ENCODE measurements at places on chromosomes 11 and 22.

DNA sequence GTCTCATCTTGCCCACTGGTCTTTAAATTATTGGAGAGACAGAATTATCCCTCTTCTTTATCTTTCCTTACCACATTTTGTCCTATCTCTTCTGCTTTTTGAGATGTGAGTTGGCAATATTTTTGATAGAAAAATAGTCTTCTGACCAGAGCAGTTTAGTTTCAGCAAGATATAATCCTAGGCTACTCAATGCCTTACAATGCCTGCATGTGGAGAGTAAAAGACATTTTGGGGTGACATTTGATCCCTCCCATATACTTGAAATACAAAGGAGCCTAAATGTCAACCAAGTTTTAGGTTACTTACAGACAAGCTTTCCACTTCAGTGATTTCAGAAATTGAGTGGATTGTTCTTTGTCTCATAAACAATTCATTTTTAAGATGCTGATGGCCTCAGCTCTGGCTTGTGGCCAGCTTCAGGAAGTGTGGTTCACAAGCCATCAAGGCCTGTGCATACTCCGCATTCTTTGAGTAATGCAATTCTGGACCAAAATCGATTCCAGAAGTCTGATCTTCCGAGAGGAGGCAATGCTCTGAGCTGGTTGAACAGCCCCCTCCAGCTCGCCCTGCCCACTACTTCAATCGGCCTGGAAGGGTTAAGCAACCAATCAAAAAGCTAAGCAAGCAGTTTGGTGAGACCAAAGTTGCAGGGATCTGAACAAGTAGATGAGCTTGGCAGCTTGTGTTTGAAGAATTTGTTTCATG lies 274.4 kb downstream of the BLID start:
- no peak for DNase-seq

DNA sequence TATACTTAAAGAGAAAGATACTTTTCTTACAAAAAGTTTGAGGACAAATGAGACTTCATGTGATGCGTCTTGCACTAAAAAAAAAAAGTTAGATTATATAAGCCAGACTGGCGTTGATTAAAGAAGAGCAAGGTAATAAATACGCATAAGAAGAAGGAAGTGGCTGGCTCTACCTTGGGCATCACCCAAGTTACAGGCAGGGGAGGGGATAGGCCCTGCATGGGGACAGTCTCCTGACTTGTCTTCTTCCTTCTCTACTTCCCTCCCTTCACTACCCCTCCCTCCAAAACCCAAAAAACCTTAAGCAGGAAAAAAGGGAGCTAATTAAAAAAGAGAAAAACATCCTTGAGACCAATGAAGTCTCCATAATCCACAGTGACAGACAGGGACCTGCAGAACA lies 22.3 kb upstream of the TMA7B start:
- DNase-seq, result no peak

GRCh38 chr22:36123673-36124630 lies 36.6 kb downstream of the APOL3 start:
- peak; percentile 84 for DNase-seq

DNA sequence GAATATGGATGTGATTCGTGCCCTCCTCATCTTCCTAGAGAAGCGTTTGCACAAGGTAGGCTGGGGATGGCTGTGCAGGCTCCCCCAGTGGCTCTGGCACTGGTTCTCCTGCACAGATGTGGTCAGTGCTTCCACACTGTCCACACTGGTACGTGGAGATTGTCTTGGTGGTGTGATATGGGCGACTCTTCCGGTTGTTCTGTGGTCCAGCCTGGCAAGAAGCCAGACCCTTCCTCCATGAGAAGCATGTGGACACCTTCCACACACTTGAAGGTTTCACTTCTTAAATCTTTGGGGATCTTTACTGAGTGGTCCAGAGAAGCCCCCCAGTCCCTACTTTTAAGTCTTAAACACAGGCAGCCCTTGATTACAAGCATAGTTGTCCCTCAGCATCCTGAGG lies 3.8 kb downstream of the RIC8A start:
- DNase-seq, result no peak

GRCh38 chr22:49369726-49370626 lies 457.7 kb downstream of the BRD1 start:
- no peak for DNase-seq

- DNase-seq, result no peak
Measured at GRCh38 chr11:1503708-1504104, 17.1 kb upstream of the MOB2 start.

GRCh38 chr11:105130189-105130813 lies 9.3 kb downstream of the CARD18 start:
- no peak for DNase-seq

- peak; percentile 85 for DNase-seq
Measured at GRCh38 chr11:126352934-126353801, 2.3 kb upstream of the ST3GAL4 start.

DNA sequence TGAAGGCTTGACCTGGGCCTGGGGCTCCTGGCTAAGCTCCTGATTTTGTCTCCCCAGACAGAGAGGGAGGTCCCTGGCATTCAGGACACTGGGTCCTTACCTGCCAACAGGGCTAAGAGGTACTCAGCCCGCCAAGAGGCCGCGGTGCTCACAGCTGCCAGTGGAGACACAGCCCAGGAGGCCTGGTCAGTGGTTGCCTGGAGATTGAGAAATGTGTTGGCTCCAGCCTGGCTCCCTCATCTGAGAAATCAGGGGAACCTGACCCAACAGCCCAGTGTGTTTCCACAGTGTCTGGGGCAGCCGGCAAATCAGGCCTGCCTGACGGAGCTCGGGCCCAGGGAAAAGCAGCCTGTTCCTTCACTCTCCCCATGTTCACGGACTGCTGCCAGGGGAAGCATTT lies 79.4 kb upstream of the NAV2 start:
- no peak for DNase-seq

- no peak for DNase-seq
Measured at GRCh38 chr11:112533682-112534081, 273.0 kb upstream of the PLET1 start.

DNA sequence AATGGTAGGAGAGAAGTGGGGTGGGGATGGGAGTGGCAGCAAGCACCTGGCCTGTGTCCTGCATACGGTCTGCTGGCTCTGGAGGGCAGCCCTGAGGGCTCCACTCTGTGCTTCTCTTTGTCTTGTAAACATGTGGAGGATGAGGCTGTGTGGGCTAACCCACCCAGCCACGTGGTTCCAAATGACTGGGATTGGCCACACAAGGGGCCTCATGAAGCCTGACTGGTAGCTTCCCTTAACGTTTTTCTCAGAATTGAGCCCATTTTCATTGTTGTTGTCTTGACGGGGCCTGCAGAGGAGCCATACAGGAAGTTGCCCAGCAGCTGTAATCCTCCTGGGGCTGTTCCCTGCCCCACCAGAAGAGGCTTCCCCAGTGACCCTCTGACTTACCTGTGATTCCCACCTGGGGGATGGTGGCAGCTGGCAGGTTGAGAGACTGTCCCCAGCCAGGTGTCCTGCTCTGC lies 18.0 kb downstream of the DERL3 start:
- no peak for DNase-seq

DNA sequence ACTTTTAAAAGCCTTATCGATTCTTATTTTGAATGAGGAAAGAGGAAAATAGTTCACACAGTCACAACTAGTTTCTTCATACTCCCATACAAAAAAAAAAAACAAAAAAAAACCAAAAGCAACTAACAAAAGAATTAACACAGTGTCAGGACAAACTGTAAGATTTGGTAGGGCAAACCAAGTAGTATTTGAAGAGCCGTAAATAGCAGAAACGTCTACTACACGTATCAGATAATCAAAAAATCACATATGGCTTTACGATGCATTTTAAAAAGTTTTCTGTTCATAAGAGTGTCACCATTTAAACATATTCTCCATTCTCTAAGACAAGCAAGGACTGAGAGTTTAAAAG lies 2.3 kb downstream of the PICALM start:
- DNase-seq, result no peak

DNA sequence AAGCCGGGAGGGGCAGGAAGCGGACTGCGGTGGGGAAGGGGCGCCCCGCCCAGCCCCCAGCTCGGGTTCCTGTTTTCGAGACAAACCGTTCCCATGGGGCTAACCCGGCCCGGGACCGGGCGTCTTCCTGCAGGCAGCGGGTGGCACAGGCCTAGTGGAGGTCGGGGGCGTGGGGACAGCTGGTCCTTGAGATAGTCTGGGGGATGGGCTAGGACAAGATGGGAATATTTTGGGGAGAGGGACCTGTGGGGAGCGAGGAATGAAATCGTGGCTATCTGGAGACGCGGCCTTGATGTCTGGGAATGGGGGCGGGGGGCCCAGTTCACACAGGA lies 1.2 kb upstream of the RASGRP2 start:
- peak; percentile 72 for DNase-seq

- DNase-seq, result peak; percentile 86
Measured at GRCh38 chr22:44172370-44173108, 8.2 kb upstream of the PARVG start.

- no peak for DNase-seq
Measured at GRCh38 chr22:30941363-30941740, 27.2 kb downstream of the MORC2 start.

DNA sequence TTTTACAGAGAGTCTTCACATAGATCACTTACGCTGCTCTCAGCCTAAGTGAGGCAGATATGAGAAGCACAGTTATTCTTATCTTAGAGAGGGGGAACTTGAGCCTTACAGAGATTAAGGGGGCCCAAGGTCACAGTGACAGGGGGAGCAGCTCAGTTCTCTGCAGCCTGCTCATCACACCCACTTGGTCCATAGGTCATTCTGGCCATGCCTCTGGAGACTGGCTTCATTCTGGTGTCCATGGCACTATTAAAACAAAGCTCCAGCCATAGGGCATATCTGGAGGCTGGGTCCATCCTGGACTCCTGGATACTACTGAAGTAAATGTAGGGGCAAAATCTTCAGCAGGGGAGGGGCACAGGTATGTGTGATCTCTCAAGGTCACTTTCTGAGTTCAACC lies 5.9 kb downstream of the SLC5A4 start:
- DNase-seq, result no peak

DNA sequence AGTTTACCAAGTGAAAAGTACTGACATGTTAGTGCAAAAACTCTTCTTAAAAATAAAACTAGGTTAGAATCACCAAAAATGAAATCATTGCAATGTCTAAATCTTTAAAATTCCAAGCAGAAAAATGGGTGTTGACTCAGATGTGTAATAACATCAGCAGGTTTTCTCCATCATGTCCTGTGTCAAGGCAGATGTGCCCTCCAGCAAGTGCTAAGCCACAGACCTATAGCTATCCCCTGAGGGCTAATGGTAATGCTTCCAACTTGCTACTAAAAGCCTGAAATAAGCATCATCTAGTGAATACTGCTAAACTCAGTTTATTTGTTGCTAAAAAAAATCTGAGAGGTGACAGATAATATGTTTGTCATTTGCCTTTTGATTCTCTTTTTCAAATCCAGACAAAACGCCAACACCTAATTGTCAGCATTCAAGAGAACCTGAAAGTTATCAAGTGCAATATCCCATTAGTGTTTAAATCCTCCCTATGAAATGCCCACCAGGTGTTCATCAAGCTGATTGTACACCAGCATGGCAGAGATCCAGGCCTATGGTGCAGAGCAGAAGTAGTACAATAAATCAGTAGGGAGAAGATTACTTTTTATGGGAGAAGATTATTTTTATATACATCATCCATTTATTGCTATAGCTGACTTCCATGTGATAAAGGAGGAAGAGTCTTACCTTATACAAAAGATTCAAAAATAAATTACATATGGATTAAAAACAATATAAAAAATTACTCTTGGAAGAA lies 55.1 kb upstream of the SYT9 start:
- DNase-seq, result no peak

- peak; percentile 51 for DNase-seq
Measured at GRCh38 chr11:36672815-36673450, 74.9 kb upstream of the RAG2 start.

DNA sequence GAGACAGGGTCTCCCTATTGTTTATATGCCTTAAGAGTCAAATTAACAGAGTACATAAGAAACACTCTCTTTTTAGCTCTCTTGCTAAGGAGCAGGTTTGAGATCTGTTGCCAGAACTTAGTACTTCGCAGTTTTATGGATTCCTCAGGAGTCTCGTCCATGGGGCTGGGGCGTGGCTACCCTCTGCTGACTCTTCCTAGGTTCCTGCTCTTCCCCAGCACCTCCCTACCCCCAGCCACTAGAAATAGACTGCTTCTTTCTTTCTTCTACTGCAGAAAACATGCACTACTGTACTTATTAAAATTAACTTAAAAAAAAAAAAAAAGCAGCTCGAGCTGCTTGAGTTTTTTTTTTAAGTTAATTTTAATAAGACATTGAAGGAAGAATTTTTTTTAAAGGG lies 8.0 kb downstream of the FAM118B start:
- DNase-seq, result no peak

GRCh38 chr11:116461789-116462188 lies 311.0 kb downstream of the BUD13 start:
- no peak for DNase-seq

GRCh38 chr11:59173080-59173963 lies 1.4 kb downstream of the DTX4 start:
- no peak for DNase-seq

DNA sequence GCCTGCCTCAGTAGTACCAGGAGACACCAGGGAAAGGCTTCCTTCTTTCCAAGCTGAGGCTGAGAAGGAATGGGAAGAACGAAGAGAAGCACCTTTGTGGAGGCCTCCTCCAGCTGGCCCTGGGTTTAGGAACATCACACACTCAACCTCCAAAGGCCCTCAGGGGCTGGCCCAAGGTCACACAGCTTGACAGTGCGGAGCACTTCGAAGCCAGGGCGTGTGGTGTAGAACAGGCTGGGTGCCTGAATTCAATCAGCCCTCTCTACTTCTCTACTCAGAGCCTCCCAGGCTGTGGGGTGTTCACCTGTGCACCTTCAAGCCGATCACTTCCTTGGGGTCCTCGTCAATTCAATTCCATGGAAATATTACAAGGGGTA lies 727 bp upstream of the CSDC2 start:
- DNase-seq, result no peak

DNA sequence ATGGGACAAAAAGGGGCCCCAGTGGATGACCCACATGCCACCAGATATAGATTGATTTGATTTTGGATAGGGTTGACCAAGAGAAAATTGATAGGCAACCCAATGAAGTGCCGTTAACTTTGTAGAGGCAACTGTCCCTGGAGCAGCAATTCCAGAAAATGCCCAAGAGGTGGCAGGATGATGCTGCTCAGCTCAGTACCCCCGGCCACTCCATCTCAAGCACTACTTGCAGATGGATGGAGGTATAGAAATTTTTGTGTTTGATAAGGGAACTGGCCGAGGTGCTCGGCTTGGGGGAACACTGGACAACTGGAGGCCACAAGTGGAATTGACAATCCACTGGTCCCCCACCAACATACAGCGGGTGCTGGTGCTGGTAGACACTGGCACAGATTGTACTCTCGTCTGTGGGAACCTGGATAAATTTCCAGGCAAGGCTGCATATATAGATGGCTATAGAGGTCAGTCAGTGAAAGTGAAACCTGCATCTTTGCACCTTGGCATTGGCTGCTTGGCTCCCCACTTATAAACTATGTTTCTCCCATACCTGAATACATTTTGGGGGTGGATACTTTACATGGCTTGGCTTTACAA lies 86.3 kb downstream of the CCDC83 start:
- DNase-seq, result peak; percentile 57

- no peak for DNase-seq
Measured at GRCh38 chr11:65436412-65437032, 13.9 kb downstream of the NEAT1 start.

- DNase-seq, result no peak
Measured at GRCh38 chr11:32162351-32162750, 71.5 kb downstream of the RCN1 start.
